ENCODE measurements at places on chromosomes 6 and 20.

GRCh38 chr20:49790077-49790798 lies 22.4 kb upstream of the SLC9A8 start:
- no peak for DNase-seq

DNA sequence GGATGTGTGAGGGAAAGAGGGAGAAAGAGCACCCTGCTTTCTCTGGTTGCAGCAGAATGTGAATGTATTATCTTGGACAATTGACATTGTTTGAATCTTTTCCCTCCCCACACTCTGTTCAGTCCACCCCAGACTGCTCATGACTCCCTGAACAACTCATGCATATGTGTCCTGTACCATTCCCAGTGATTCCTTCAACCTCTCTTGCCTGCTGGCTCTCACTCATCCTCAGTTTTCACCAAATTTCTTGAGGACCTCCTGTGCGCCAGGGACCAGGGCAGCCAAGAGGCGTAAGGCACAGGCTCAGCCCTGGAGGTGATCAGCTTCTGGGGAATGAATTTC lies 5.4 kb downstream of the NOX3 start:
- no peak for DNase-seq

DNA sequence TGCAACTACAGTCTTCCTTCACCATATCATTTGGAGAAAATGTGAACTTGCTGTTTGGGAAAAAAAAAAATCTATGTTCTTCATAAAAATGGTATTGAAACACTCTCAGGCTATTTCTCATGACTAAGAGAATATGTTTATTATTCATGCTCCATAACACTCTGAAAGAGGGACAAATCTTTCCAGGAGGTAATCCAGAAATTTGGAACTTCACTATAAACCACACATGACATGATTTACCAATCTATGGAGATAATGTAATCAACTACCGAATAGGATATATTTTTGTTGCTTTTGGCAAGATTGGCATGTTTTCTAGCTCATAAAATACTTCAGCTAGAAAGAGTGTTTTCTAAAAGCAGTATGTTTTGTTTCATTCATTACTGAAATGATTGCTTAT lies 56.3 kb downstream of the THEMIS start:
- no peak for DNase-seq

GRCh38 chr6:14423330-14423729 lies 305.8 kb downstream of the CD83 start:
- no peak for DNase-seq

DNA sequence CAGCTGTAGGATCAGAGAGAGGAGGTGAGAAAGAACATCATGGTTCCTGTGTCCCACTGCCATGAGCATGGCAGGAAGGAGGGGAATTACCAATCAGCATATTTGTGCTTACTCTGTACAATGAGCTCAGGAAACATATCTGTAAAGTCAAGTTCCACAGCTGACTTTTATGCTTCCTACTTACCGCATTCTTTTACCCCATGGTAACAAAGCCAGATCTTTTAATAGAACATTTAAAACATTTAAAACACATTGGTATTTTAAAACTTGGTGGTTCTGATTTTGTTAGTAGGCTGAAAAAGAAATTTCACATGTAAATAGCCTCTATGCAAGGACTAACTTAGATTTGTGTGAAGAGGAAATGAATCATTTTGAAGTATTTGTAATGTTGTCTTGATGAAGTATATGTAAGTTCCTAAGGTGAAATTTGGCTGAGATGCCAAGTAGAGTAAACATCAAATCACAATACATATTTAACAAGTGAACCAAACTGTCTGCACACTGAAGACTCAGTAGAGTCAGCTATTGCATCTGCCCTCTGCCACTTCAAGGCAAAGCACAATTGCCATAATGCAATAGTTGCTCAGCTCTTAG lies 114.7 kb downstream of the GJA10 start:
- DNase-seq = no peak

GRCh38 chr6:55822815-55823214 lies 52.6 kb downstream of the BMP5 start:
- no peak for DNase-seq

GRCh38 chr20:18066421-18067333 lies 9.0 kb upstream of the OVOL2 start:
- DNase-seq = no peak

GRCh38 chr6:110415086-110415916 lies at the start of gene DDO:
TSS of gene DDO (minus strand) at chr6:110415575. CDS start at chr6:110413462, 2,113 bp downstream.
- no peak for DNase-seq

- DNase-seq = no peak
Measured at GRCh38 chr20:4045741-4046140, 30.4 kb upstream of the RNF24 start.

DNA sequence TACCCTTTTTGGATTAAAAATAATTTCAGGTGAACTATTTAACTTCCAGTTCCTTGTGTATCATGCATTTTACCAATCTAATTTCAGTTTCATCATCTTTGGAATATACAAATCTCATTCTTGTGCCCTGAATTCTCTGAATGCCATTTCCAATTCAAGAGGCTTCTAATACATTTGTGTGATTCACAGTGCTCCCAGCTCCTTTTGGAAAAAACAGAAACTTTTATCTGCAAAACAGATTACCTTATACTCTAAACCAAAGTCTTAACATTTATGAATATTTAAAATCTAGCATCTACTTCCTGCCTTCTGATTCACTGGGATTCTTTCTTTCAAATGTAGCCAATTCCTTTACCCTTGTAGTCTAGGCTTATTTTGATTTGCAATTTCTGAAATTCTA lies 11.1 kb upstream of the PEX7 start:
- no peak for DNase-seq

DNA sequence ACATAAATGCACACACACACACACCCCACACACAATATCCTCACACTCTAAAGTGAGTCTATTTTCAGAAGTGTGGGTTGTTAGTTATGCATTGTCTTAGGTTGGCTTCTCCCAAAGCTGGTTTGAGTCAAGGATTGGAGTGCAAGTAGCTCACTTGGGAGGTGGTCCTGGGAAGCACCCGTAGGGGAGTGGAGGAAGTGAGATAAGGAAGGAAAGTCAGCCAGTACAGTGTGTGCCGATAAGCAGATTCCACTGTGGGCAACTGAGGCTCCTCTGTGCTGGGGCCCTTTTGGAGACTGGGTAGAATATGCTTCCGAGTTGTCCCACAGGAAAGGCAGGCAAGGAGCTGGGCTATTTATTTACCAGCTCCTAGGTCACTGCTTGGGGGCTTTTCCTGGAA lies 67.2 kb downstream of the PLCB4 start:
- DNase-seq = no peak

- no peak for DNase-seq
Measured at GRCh38 chr6:4554645-4555044, 221.6 kb upstream of the CDYL start.

DNA sequence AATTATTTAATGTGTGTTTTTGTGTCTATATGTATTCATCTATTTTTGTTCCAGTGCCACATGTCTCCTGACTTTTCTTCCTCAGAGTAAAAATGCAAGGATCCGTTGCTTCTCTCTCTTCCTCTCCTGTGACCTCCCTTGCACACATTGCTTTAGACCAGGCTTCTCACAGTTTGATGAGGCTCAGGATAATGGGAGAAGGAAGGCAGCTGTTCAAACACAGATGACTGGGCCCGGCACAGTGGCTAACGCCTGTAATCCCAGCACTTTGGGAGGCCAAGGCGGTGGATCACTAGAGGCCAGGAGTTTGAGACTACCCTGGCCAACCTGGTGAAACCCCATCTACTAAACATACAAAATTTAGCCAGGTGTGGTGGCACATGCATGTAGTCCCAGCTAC lies 241.9 kb downstream of the SAMD5 start:
- no peak for DNase-seq

GRCh38 chr20:25459111-25459830 lies 51.8 kb downstream of the GINS1 start:
- no peak for DNase-seq

DNA sequence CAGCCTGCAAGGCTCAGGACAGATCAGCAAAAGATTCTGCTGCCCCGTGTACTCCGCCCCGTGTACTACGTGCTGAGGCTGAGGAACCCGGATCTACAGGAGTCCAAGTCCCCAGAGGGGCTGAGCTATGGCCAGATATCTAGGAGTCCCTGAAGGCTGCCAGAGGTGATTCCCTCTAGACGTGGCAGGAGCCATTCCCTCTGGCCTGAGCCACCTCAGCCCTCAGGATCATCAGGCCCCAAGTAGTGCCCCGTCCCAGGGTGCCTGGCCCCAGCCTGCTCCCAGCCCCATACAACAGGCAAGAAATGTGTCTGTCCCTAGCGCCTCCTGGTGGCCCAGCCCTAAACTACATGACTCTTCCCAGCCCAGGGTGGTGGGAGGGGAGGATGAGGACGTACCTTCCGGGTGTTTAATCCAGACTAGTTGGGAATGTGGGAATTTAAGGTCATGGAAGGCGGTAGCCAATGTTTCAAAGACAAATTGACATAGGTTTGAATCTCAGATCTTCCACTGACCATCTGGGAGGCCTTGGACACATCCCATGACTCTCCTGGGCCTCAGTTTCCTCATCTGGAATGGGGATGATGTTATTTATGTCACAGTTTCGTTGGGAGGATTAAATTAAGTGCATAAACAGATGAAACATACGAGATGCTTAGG lies 49.4 kb upstream of the PTPN1 start:
- peak; percentile 55 for DNase-seq

- DNase-seq = no peak
Measured at GRCh38 chr6:118260833-118261232, 287.3 kb upstream of the PLN start.

- DNase-seq = no peak
Measured at GRCh38 chr6:72741083-72741482, 119.2 kb downstream of the KCNQ5 start.

DNA sequence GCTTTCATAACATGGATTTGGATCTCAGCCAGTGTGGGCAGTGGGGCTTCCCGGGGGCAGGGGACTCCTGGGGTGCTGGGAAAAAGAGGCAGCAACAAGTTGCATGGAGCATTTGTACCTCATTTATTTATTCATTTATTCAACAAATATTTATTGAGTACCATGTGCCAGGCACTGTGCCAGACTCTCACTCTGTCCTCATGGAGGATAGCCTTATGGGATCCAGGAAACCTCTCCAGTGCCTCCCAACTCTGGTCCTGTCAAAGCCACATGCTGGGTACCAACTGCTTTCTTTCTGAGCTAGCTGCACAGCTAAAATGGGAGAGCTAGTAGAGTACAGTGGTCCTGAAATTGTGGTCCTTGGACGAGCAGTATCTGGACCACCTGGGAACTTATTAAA lies 87.8 kb upstream of the EPB41L1 start:
- DNase-seq = no peak

GRCh38 chr6:109434456-109434855 lies 6.0 kb downstream of the PPIL6 start:
- no peak for DNase-seq

DNA sequence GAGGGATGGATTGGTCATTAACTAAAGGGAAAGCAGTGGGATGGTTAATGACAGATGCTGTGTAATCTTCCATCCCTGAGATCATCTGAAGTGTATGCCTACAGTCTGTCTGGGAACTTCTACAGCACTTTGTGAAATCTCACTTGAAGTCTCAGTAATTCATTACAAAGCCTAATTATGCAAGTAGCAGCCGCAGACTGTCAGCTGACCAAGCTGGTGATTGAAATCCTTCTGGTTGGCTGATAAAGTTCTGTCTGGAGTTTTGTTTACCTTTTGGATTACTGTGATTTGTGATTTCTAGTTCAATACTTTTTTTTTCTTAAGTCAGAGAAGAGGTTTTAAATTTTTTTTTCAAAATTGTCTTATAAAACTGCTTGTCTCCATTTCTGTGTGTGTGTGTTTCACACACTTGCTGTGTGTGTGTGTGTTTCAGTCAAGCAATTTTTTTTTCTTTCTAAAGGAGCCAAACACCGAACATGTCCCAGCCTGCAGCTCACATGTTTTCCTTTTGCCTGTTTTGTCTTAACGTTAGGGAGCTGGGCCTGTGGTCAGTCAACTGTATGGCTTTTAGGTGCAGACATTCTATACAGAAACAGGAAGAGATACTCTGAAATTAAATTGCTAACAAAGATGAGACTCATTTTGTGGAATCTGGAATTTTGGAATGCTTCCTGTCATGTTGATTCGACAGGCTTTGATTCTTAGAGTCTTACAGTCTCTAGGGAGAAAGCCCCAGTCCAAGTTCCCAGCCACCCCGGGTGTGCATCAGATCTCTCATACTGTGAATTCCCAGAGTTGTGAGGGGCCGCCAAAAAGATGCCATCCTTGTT lies 28.5 kb upstream of the ADGRF4 start:
- no peak for DNase-seq

- DNase-seq = no peak
Measured at GRCh38 chr6:128886706-128887105, 3.8 kb downstream of the LAMA2 start.

DNA sequence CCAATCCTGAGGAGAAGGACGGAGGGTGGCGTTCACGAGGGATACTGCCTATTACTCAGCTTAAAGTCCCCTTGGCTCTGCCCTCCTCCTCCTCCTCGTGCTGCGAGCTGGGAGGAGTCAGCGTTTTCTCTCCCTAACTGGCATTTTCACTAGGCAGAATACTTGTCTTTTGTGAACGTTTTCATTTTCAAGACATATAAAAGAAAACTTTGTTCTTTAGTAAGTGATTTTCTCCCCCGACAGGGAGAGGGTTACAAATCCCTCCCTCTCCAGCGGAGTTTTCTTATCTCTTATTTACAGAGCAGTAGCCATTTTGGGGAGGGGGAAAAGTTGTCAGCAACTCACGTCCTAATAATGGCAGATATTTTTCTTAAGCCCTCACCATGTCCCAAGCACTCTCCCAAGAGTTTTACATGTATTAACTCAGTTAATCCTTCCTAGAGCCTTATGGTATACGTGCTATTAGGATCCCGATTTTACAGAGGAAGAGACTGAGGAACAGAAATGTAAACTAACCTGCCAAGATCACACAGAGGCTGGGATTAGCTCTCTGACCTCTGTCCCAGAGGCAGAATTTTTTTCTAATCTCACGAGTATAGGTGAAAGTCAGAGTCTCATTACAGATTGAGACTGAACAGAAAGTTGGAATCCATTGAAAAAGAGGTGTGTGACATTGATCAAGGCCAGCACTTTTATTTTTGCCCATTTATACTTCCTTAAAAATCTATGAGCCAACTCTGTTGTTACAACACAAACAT lies 30.0 kb upstream of the ZNF217 start:
- DNase-seq = no peak

DNA sequence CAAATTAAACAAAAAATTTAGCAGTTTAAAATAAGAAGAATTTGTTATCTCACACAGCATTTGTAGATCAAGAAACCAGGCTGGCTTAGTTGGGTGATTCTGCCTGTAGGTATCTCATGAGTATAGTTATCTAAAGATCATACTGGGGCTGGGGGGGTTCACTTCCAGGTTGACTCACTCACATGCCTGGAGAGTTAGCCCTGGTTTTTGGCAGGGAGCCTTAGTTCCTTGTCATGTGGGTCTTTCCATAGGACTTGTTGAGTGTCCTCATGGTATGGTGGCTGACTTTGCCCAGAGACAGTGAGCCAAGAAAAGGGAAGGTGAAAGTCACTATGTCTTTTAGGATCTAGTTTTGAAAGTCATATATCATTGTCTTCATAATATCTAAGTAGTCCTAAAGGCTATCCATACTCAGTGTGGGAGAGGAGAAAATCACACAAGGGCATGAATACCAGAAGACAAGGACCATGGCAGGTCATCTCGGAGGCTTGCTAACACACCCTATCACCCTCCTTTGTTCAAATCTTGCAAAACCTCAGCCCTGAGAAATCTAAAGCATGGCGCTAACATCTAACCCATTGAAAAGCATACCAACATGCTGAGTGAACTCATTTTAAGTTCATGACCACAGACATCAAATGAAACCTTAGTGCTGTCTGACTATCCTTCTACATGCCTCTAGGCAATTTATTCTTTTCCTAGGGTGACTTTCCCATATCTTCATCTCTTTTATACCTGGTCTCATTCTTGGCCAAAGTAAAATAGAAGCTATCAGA lies 39.2 kb downstream of the CYP24A1 start:
- no peak for DNase-seq
